T follicular helper cell (primary cell): ENCODE measurements at places on chromosomes 11 and 22.

DNA sequence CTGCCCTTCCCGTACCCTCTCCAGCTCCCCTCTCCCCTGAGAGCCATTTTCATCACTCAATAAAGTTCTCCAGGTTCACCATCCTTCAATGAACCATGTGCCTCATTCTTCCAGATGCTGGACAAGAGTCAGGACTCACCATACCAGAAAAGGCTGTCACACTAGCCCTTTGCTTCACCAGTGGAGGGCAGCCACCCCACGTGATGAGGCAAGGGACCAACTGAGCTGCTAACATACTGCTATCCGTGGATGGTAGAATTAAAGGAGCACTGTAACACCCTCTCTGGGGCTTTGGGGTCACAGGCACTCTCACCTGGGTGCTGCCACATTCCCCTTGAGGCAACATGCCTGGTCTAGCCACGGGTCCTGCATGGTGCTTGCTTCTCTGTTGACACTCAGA is 13.1 kb upstream of the OR5I1 start:
- no peak for DNase-seq

DNA sequence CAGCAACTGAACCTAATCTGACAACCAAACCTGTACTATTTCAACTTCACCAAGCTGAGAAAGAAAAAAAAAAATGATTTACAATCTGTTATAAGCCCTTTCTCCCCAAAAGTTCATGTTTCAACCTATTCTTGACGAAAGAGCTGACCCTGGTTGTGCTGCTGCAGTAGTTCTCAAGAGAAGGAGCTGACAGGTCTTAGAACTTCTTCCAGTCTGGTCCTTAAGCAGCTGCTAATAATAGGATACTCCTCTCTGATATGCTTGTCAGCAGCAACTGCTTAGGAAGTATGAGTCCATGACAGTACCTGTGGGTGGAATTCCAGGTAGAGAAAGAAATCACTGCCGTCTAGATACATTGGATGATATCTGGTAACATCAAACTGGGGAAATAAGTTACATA is 735.1 kb upstream of the CCDC90B start:
- DNase-seq, result no peak

DNA sequence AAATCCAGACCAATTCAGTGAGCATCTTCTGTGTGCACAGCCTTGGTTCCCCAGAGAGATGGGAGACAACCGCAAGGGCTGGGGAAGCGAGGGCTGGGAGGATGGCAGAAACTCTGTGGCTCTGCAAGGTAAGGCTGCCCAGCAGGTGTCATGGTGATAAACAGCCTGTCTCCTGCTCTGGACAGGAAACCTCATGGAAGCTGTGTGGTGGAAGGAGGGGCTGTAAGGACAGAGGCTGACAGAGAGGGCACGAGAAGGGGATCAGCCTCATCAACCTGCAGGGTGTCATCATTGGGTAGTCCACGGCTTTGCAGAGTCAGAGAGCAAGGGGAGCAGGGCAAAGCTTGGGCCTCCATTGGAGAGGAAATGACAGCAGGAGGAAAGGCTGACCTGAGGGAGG is 138.4 kb upstream of the CADM1 start:
- no peak for DNase-seq

DNA sequence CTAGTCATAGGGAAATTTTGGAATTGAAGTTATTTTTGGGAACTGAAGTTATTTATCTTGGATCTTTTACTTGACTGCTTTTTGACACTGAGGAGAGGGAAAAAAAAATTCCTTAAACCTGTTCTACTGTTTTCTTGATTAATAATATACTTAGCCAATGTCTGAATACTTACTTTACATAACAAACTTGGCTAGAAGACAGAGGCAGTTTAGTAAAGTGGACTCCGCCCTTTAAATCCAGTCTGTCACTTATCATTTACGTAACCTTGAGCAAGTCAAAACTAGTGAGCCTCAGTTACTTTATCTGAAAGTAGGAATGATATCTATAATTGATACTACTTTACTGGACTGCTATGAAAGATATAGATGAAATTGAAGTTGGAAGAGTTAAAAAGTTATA is 19.5 kb downstream of the CTSC start:
- DNase-seq, result no peak

GRCh38 chr11:122213171-122213570 is 97.2 kb upstream of the BLID start:
- no peak for DNase-seq

DNA sequence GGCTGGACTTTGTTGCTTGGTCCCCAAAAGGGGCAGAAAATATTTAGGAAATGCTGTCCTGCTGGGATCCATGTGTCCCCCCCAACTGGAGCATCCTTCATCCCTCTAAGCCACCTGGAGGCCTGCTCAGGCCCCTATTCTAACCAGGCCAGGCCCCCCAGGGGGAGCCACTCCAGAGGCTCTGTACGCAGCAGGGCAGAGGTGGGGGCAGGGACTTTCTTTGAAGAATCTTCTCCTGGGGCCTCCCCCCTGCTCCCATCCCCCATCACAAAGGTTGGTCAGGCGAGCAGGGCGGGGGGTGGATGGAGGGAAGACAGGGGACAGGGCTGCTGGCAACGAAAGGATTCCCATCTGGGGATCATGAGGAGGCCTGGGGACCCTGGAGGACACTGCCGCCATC is 170.8 kb downstream of the MN1 start:
- DNase-seq, result no peak

DNA sequence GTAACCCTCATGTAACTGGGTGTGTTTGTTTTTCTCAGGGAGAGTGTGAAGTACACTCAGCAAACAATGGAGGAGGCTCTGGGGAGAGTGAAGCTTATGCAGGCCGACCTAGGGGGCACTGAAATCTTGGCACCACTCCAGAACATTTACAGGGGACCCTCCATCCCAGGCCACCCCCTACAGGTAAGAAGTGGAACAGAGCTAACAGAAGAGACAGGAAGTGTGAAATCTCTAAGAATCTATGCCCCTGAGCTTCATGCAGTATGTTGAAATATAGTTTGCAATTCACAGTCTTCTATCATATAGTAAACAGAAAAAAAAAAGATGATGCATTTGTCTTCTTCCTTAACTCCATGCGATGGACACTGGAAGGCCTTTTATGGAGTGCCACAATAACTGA is 8.4 kb downstream of the VWA5A start:
- DNase-seq, result no peak

GRCh38 chr11:35349897-35350296 is 69.5 kb downstream of the SLC1A2 start:
- DNase-seq, result no peak

DNA sequence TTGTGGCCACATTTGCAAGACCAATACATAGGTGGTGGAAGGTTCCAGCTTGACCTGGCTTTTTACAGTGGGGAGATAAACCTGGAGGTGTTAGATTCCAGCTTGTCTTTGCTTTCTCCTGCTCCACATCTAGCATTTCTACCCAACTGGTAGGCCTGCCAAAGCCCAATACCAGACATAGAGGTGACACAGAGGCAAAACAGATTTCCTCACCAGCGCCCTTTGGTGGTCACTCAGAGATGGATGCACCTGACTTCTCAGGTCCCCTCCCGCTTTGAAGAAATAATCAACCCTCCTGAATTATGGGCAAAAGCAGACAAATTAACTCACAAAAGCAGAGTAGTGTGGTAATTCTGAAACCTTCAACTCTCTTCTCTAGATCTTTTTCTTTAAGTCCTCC is 1356.2 kb downstream of the FAM181B start:
- no peak for DNase-seq

DNA sequence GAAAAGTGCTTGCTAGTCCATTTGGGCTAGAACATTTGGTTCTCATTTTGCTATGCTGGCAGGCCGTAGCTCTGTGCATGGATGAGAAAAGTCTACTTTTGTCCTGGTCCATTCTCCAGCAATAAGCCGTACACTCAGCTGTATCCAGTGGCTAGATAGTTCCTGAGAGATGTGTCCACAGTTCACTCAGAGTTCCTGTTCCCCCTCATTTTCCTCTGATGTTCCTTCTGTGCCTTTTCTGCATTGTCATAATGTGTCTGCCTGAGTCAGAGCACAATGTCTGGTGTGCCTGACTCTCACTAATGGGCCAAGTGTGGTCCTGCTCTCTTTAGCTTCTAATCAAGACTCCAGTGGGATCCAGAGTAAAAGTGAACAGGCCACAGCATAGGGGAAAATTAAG is 215.7 kb upstream of the CTSC start:
- no peak for DNase-seq

- no peak for DNase-seq
Measured at GRCh38 chr11:78526497-78527146, 48.0 kb downstream of the NARS2 start.

DNA sequence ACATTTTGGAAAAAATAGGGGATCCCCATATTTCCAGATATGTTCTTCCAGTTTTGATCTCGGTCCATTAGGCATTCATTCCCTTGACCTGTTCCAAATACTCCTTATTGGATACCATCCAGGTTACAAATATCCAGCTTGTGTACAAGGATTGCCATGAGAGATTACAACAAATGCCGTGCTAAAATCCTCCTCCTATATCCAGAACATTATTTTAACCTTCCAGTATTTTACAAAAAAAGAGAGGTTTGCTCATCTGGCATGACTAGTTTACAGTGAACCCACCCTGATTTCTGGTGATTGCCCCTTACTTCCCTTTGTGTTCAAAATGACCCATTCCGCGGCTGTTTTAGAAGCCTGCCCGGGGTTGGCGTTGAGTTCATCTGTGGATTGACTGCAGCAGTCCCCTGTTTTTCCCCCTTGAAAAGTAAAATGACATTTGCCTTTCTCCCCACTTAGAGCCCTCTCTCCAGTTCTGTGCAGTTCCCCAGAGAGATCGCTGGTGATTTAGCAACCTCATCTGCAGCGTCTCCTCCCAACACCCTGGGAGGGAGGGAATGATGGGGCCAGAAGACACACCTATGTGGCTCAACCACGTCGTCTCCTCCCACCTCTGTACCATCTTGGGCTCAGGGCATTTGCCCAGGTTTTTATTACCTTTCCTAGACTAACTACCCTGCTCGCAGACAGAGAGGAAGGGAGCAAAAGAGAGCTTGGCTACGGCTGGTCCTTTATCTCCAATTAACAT is 73.6 kb downstream of the DSCAML1 start:
- DNase-seq, result no peak

DNA sequence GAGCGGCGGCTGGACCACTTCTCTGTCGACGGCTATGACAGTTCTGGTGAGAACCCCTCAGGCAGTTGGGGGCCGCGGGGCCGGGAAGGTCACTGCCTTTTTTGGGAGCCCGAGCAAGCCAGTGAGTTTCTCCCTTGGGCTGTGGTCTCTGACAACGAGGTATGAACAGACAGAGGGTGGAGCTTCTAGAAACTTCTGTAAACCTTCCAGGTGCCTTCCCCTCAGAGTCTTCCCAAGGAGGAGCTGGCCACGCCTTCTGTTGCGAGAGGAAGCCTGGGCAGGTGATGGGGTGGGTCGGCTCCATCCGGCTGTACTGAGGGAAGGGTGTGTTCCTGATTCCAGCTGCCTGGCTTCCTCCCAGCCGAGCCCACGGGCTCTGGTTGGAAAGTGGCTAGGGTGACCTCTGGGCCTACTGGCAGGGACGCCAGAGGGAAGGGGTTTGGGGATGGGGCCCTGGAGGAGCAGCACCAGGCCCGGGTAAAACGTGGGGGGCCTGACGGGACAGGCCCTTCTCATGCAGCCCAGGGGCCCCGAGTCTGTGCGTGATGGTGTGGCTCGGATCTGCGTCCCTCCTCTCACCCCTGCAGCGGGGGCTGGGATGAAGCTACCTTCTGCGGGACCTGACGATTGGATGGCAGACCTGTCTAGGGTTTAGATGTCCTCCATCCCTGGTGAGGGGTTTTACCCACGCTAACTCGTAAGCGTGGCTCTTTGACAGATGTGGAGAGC is 110.8 kb downstream of the KCNQ1OT1 start:
- no peak for DNase-seq

DNA sequence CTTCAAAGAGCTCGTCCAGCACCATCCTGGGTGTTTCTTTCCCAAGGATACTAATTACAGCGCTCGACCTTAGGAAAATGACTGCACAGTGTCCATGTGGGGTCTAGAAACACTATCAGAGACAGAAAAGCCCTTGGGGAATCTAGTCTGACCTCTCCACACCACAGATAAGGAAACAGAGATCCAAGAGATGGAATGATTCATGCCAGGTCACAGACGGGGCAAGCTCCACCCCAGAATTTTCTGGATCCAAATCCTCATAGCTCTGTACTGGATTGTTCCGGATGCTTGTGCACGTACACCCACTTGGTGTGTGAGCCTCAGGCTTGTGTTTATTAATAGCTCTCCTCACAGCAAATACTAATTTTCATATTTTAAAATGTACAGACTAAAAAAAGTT is 11.3 kb downstream of the ABTB2 start:
- no peak for DNase-seq

GRCh38 chr22:32533265-32534111 is 58.9 kb downstream of the FBXO7 start:
- no peak for DNase-seq

GRCh38 chr11:8288166-8288772 is 24.6 kb upstream of the LMO1 start:
- no peak for DNase-seq

- no peak for DNase-seq
Measured at GRCh38 chr11:60610702-60611101, 88.7 kb upstream of the MS4A8 start.

DNA sequence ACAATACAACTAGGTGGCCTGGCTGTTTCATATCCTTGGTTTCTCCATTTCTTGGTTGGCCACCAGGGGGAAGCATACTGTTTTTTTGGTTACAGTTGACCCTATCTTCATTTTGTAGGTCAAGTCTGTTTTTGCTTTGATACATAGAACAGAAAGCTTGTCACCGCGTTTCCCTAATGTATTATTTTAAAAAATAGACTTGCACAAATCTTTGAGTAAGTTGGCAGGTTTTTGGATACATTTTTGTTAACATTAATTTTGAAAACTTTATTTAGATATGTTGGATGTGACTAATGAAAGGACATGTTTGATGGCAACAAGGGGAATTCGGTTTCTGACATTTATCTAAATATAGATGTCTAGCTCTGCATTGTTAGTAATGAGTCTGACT is 3.0 kb downstream of the NCR3LG1 start:
- DNase-seq, result peak; percentile 38

- peak; percentile 75 for DNase-seq
Measured at GRCh38 chr11:62612366-62613290, at the start of the genes EML3 and ROM1. Gene EML3, minus strand, starts transcription at chr11:62612775. Its CDS starts 318 bp downstream, at chr11:62612457. Gene ROM1, plus strand, starts transcription at chr11:62613257. Its CDS starts 25 bp downstream, at chr11:62613282.
